Suprapubic skin (tissue), 4 donors: ENCODE measurements at places on chromosomes 13 and 19. TPM values are rescaled to one million over a fixed set of nuclear protein-coding genes. Genes with fewer than 3 reads are reported as not detected.

DNA sequence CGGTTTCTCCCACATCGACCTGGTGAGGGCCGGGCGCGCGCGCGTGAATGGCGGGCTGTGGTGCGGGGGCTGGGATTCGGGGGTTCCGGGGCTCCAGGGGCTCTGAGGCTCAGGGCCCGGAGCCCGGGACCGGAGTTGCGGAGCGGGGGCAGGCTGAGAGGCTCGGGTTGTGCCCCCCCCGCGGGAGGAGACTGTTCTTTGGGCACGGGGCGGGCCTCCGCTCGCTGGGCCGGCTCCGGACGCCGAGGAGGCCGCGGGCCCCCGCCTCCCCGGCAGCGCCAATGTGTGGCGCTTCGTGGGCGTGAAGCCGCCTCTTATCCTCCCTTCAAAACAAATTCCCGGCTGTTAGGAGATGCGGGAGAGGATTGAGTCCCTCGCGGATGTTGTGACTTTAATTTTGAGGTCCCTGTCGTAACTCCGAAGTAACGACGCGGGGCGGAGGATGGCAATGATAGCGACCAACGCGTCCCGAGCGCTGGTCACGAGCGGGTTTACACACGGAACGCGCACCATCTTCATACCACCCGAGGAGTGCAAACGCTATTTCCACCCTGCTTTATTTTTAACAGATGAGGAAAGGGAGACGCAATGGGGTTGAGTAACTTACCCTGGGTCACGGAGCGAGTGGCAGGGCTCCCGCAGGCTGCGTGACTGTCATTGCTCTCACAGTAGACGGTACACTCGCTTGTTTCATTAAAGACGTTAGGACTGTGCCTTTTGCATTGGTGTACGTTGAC is 536 bp downstream of the UBA2 start:
- no peak for DNase-seq

- DNase-seq = no peak
Measured at GRCh38 chr13:110387451-110388107, 80.5 kb downstream of the COL4A2 start.

- no peak for DNase-seq
Measured at GRCh38 chr19:5114727-5115126, 145.8 kb downstream of the KDM4B start.

- peak; percentile 90 for DNase-seq
Measured at GRCh38 chr19:1942078-1942933, 1.3 kb downstream of the CSNK1G2 start.

GRCh38 chr13:97967226-97967625 is 13.8 kb downstream of the IPO5 start:
- DNase-seq = no peak

Gene PNMA8B
- 3.2 TPM for total RNA-seq

Gene ETV2
- total RNA-seq = 1.5 TPM

Gene MIA
- 9.5 TPM for total RNA-seq

Gene RASIP1
- total RNA-seq = 6.8 TPM

Gene ZNF560
- total RNA-seq = not detected

Gene IGFL3
- 49.4 TPM for total RNA-seq

Gene F10
- 4.9 TPM for total RNA-seq
